ENCODE measurements at places on chromosomes 5 and 9.

GRCh38 chr9:36091026-36091953 is 45.2 kb upstream of the GLIPR2 start:
- no peak for DNase-seq

DNA sequence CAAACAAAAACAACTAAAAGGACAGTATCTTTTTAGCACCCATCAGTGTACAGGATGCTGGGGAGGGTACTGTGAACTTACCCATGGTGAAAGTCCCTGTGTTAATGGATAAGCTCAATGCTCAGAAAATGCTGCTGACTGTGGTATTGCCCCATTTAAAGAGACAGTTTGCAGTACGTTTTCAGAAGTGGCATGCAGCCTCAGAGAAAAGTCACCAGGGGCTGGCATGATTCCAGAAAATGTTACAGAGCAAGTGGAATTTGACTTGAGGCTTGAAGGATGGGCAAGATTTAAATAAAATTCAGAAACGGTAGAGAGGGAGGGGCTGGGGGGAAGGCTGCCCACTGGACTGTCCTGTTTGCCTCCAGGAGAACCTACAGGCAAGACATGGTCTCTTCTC is 7.2 kb downstream of the S1PR3 start:
- no peak for DNase-seq

- no peak for DNase-seq
Observed at GRCh38 chr9:114591849-114592248, 4.3 kb downstream of the ATP6V1G1 start.

DNA sequence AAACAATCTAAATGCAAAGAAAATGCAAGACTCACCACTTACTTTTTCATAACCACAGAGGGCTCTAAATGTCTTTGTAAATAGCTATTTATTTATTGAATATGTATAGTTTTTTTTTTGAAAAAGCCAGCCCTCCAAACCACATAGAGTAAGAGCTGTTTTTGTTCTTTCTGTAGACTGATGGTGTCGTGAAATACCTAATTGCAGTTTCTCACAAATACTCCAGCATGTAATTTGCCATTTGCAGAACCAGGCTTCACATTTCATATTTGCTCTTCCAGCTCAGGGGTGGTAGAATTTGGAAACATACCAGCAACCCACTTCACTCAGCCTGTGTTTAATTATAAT is 159.8 kb downstream of the TMC1 start:
- DNase-seq, result no peak

- DNase-seq, result no peak
Observed at GRCh38 chr9:106731910-106732309, 131.1 kb upstream of the ZNF462 start.

- DNase-seq, result no peak
Observed at GRCh38 chr5:150036513-150036912, 36.0 kb downstream of the HMGXB3 start.

- no peak for DNase-seq
Observed at GRCh38 chr5:61019642-61020041, 74.6 kb downstream of the NDUFAF2 start.

DNA sequence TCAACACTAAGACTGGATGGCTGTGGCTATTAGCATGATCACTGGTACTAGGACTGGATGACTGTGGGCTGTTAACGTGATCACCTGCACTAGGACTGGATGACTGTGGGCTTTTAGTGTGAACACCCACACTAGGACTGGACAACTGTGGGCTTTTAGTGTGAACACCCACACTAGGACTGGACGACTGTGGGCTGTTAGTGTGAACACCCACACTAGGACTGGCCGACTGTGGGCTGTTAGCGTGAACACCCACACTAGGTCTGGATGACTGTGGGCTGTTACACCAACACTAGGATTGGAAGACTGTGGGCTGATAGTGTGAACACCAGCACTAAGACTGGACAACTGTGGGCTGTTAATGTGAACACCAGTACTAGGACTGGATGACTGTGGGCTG is 329.2 kb downstream of the OSTF1 start:
- DNase-seq, result no peak

DNA sequence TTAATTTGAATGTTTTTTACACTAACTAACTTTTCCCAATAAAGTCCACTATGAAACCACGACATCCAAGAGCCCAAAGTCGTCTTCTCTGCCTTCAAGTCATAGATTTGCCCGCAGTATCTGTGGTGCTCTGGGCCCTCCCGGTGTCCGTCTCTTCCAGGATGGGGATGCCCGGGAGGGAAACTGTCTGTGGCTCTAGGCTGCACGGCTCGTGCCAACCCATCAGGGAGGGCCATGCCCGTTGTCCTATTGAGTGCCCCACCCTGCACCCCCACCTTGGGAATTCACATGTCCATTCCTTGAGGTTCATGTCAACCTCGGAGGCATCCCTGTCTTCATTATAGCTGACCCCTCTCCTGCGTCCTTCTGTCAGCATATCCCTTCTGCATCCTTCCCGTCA is 59.8 kb upstream of the LRRTM2 start:
- DNase-seq, result no peak

GRCh38 chr5:116002116-116002906 is 30.0 kb upstream of the ARL14EPL start:
- DNase-seq, result no peak

- DNase-seq, result no peak
Observed at GRCh38 chr5:159878988-159879471, 37.3 kb upstream of the ADRA1B start.

GRCh38 chr5:1918488-1919208 is 35.9 kb upstream of the IRX4 start:
- DNase-seq, result no peak

- DNase-seq, result no peak
Observed at GRCh38 chr5:38548064-38548759, 8.2 kb downstream of the LIFR start.

GRCh38 chr5:150636391-150637244 is 3.8 kb upstream of the SYNPO start:
- no peak for DNase-seq

Measured in activated CD4-positive, alpha-beta T cell treated with anti-CD3 and anti-CD28 coated beads, Interleukin-2, amount 50 U/mL, for 4 hours (primary cell).